ENCODE measurements at places on chromosomes 2 and 18. TPM values are rescaled to one million over a fixed set of nuclear protein-coding genes. Genes with fewer than 3 reads are reported as not detected.

The SERPINB3 gene
- not detected for total RNA-seq

The MCFD2 gene
- total RNA-seq, result 33.0 TPM

The DOCK10 gene
- total RNA-seq, result 1.1 TPM

The YES1 gene
- total RNA-seq, result 17.1 TPM

The ZNF385B gene
- not detected for total RNA-seq

- H3K4me1 ChIP-seq, result no peaks in the 10 kb centered on the region
- no peaks in the 10 kb centered on the region for H3K27me3 ChIP-seq
- no peaks in the 10 kb centered on the region for H3K36me3 ChIP-seq
- no peak for DNase-seq
Measured at GRCh38 chr2:26305540-26305939, 40.4 kb upstream of the SELENOI start.

- H3K36me3 ChIP-seq, result peaks cover 4% of the 10 kb centered on the region
- no peaks in the 10 kb centered on the region for H3K4me1 ChIP-seq
- H3K27me3 ChIP-seq, result peaks cover 3% of the 10 kb centered on the region
- DNase-seq, result no peak
- no peak overlapping the region for H3K4me3 ChIP-seq
Measured at GRCh38 chr2:118729760-118730159, 117.7 kb downstream of the EN1 start.

DNA sequence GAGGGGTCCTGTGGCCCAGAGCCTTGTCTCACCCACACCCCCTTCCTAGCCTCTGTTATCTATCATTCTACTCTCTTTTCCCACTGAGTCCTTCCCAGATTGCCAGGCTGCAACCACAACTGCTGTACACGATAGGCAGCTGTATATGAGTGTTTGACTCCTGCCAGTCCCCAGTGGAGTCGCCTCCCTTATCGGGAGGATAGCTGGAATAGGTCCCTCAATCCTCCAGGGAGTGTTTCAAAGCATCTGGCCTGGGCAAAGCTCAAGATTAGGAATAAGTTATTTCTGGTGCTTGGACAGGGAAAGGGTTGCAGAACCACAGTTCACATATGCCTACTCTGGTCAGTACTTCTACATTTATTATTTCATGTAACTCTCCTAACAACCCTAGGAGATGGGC lies 4.8 kb downstream of the MSGN1 start:
- no peak overlapping the region for H3K4me3 ChIP-seq
- peaks cover 22% of the 10 kb centered on the region for H3K4me1 ChIP-seq
- H3K27ac ChIP-seq, result no peak overlapping the region
- peaks cover 3% of the 10 kb centered on the region for H3K27me3 ChIP-seq
- H3K36me3 ChIP-seq, result no peaks in the 10 kb centered on the region

- H3K27me3 ChIP-seq, result no peaks in the 10 kb centered on the region
- H3K4me3 ChIP-seq, result no peak overlapping the region
- H3K27ac ChIP-seq, result no peak overlapping the region
- H3K36me3 ChIP-seq, result no peaks in the 10 kb centered on the region
- no peaks in the 10 kb centered on the region for H3K4me1 ChIP-seq
Measured at GRCh38 chr18:46268671-46269070, 164.5 kb downstream of the HAUS1 start.

- no peak overlapping the region for H3K27ac ChIP-seq
- DNase-seq, result no peak
- H3K4me3 ChIP-seq, result no peak overlapping the region
- H3K27me3 ChIP-seq, result peaks cover 6% of the 10 kb centered on the region
- H3K4me1 ChIP-seq, result peaks cover 40% of the 10 kb centered on the region
Measured at GRCh38 chr2:71336802-71337201, 5.2 kb downstream of the ZNF638 start.

DNA sequence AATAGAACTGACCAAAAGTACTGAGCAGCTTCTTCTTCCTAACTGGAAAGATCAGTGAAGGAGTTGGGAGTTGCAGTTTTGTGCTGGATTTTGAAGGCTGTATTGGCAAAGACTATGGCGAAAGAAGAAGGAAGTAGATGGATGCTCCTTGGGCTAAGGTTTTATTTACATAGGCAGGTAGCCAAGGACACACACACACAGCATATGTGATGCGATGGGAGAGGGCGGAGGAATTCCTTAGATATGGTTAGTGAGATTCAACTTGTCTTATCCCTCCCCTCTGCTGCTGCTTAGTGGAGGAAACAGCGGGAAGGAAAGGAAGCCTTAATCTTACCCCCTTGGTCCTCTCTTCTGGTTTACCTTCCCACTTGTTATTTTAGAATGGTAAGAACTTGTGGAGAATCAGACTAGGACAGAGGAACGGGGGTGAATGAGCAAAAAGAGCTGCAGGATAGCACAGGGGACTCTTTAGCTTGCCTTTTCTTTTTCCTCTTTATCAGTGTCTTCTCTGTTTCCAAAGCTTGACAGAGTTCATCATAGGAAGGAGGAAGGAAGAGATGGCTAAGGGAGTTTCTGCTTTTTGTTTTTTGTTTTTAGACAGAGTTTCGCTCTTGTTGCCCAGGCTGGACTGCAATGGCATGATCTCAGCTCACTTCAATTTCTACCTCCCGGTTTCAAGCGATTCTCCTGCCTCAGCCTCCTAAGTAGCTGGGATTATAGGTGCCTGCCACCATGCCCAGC lies 87.9 kb downstream of the OSBPL6 start:
- no peak overlapping the region for H3K27ac ChIP-seq
- H3K4me1 ChIP-seq, result peaks cover 5% of the 10 kb centered on the region
- DNase-seq, result no peak
- no peaks in the 10 kb centered on the region for H3K27me3 ChIP-seq
